ENCODE measurements at places on chromosomes 1 and 21.

DNA sequence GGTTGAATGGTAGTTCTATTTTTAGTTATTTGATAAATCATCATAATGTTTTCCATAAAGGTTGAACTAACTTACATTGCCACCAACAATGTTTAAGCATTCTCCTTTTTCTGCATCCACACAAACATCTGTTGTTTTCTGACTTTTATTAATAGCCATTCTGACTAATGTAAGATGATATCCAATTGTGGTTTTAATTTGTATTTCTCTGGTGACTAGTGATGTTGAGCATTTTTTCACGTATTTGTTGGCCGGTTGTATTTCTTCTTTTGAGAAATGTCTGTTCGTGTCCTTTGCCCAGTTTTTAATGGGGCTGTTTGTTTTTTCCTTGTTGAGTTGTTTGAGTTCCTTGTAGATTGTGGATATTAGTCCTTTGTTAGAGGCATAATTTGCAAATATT, 24.6 kb upstream of the SLC35F3 start:
- no peak for DNase-seq

GRCh38 chr1:175566247-175566646, 177.1 kb downstream of the TNR start:
- DNase-seq = no peak

GRCh38 chr1:162055062-162055461, 14.4 kb upstream of the NOS1AP start:
- DNase-seq = no peak

DNA sequence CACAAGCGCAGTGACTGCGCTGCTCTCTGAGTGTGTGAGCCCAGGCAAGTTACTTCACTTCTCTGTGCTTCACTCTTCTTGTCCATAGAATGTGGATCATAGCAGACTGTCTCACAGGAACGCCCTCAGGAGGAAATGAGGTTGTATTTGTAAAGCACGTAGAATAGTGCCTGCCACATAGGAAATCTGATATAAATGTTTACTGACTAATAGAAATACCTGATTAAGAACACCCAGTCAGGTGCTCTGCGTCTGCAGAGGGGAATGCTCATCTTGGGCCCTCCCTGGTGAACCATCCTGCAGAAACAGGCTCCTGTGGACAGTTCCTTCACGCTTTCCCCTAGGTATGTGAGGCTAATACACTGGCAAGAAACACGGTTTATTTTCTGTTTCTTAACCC, 100.3 kb downstream of the BEND5 start:
- no peak for DNase-seq
